ENCODE measurements at places on chromosomes 3 and 15.

GRCh38 chr15:51909584-51909983, 62.0 kb downstream of the LEO1 start:
- no peak for DNase-seq

DNA sequence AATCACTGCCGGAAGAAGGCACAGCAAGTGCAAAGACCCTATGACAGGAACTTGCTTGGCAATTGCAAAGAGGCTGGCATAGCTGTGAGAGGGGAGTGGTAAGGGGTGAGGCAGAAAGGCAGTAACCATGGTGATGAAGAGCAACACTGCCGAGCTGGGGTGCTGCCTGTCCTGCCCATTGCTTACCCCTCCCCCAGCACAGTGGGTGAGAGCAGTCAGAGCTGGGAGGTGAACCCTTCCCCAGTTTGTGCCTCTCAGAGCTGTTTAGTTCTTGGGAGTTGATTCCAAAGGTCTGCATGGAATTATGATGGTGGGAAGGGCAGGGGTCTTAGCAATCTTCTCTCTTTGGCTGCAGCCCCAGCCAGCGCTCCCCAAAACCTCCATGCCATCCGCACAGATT, 8.8 kb downstream of the TYRO3 start:
- DNase-seq = no peak

GRCh38 chr15:48566668-48567067, 78.8 kb downstream of the FBN1 start:
- no peak for DNase-seq

GRCh38 chr15:23642413-23643044, 5.1 kb downstream of the MAGEL2 start:
- no peak for DNase-seq

DNA sequence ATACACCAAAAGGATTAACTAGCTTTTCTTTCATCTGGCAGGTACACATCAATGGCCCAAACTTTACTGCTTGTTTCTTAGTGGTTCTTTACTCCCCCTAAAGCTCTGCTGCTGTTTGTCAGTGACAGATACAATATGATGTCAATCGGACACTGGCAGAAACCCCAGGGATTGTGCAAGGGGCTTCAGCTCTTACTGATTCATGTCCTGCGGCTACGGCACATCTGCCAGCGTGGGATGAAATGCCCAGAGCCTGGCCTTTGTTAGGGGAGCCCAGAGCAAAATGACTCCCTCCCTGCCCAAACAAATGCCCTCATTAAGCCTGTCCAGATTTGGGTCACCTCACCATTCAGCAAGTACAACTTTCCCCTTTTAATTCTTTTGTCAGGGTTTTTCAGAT, 28.3 kb downstream of the SRP14 start:
- DNase-seq = no peak

DNA sequence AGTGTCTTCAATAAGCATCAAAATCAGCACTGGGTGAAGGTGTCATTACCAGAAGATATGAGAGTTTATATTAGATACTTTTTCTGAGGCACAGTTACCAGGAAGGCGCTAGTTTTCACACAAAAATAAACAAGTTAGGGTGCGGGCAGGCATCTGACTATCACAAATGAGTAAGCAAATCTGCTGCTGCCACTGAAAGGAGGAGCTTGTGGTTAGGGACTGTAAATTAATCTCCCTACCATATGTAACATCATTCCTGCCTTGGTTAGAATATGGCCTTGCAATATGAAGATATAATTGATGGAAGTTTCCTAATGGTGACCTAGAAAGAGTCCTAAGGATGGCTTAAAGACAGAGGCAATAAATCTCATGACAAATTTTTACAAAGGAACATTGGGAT, 19.5 kb upstream of the EID1 start:
- DNase-seq = no peak

DNA sequence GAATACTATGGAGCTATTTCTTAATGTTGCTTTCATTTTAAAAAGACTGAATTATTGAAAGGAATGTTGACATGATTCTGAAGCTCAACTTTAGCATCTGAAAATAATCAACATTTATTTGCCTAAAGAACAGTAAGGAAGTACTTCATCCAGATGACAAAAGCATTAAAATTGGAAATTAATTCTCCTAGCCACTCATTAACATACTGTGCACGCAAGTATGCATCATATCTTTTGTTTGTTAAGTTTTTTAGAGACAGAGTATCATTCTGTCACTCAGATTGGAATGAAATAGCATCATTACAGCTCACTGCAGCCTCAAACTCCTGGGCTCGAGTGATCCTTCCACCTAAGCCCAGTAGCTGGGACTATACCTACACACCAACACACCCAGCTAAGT, 632.1 kb upstream of the ALCAM start:
- no peak for DNase-seq

GRCh38 chr3:190514413-190515153, 698 bp downstream of the IL1RAP start:
- no peak for DNase-seq

DNA sequence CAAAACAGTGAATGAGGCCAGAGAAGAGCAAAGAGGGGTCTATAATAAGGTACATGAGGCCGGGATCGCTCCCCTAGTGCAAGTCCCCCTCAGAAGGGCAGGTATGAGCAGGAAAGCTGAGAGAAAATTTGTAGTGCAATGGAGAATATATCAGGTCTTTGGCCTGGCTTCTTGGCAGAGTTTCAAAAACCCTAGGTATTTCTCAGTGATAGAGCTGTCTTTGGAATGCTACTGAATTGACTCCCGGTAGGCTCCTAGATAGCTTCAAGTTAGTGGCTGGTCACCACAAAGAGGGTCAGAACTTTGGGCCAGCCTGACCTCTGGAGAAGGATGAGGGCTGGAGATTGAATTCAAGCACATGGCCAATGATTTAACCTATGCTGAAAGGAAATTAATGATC, 30.6 kb upstream of the OXTR start:
- DNase-seq = no peak

DNA sequence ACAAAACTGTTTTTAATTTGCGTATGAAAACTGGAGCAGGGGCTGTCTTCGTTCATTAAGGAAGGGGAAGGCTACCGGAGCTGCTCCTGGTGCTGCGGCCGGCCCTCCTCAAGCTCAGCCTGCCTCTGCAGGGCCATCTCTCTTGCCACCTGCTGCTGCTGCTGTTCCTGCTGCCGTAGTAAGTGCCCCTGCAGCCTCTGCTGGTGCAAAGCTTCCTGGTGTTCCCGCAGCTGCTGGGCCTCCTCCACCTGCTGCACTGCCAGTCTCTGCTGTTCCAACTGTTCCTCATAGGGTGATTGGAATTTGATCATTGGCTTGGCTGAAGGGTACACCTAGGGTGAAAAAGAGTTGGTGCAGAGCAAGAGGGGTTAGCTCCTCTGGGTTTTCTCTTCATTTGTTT, 66.0 kb downstream of the GOLIM4 start:
- no peak for DNase-seq

GRCh38 chr15:35705884-35706585, 160.1 kb upstream of the DPH6 start:
- no peak for DNase-seq

DNA sequence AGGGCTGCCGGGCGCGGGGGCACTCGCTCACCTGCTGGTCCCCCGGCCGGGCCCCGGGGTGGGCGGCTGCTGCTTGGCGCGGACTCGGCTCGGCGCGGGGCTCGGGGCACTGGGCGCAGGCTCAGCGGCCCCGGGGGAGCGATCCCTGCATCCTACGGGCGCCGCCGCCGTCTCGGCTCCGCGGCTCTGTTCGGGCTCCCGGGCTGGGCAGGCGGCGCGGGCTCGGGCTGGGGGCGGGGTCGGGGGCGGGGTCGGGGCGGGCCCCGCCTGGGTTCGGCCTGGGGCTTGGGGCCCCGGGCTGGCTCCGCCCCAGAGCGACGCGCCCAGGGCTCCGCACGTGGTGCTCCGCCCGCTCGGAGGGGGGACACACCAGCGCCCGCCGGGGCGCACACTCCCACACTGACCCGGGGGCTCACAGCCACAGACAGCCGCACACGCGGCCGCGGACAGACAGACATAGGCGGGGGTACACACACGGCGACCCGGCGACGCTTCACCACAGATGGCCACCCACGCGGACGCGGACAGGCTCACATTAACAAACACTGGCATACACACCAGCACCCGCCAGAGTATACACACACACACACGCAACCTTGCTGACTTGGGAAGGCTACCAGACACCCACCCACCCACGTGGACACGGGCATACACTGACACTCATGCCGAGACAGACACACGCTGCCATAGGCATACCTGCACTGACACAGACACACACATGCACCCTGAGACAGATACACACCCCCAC, at the start of gene SCN5A:
Gene SCN5A, minus strand, starts transcription at position 188 of the 748 bp plus-strand sequence. CDS start 16,380 bp downstream, outside the sequence.
- DNase-seq = no peak

DNA sequence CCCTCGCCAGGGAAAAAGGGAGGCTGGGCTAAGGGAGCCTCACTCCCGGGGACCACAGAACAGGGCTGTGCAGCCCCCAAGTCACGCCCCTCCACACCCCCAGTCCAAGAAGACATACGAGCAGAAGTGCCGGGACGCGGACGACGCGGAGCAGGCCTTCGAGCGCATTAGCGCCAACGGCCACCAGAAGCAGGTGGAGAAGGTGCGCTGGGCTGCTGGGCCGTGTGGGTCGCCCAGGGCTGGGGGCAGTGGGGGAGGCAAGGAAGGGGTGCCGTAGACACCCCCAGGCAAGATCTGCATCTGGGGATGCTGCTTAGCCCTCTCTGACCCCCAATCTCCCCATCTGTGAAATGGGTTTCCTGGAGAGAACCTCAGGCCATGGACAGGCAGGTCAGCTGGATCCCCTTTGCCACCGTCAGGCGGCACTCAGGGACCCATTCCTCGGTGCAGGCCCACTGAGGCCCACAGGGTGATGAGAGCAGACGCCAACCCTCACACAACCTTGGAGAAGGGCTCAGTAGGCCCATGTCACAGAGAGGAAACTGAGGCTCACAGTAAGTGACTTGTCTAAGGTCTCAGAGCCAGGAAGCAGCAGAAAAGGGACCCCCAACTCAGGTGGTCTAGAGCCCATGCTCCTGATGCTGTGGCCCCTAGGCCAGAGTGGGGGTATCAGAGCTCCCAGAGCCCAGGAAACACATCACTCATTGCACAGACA, 33.7 kb downstream of the PSTPIP1 start:
- no peak for DNase-seq

DNA sequence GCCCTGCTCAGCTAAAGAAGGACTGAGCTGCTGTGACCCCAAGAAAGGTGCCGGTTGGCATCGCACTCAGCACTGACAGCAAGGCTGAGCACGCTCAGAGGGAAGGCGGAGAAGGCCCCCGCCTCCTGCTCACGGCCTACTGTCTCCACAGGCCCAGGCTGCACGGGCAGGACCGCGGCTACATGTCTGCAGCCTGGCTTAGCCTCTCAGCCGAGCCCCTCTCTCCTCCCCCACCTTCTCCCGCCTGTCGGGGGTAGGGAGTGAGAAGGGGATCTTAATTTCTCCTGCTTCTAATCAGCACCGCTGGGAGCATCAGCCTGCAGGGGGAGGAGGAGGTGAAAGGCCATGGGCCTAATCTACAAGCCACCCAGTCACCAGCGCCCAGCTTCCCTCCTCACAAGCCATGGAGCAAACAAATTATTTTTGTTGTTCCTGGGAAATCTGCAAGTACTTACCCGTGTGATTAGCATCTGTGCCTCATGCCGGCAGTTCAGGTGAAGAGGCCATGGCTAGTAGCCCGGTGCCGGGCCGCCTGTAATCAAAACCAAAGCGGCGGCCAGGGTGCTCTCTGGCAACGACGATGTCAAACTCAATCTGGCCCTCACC, 68.1 kb downstream of the EPHB3 start:
- DNase-seq = no peak

DNA sequence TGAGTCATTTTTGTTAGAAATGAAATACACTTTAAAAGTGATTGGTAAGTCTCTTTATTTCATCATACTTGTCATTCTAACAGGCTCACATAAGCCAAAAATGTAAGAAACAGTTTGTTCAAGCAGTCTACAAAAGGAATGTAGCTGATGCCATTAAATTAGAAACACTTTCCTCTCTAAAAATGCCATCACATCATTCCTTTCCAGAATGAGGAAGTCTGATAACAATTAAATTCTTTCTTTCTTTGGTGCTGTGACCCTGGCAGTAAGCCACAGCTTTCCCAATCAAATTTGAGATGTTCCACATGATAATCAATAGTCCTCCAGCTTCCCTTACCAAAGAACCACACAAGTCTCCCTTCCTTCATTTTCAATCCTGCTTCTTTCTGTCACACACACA, 9.4 kb upstream of the P2RY1 start:
- no peak for DNase-seq

GRCh38 chr15:81573098-81573746, 199.2 kb upstream of the TMC3 start:
- DNase-seq = no peak

DNA sequence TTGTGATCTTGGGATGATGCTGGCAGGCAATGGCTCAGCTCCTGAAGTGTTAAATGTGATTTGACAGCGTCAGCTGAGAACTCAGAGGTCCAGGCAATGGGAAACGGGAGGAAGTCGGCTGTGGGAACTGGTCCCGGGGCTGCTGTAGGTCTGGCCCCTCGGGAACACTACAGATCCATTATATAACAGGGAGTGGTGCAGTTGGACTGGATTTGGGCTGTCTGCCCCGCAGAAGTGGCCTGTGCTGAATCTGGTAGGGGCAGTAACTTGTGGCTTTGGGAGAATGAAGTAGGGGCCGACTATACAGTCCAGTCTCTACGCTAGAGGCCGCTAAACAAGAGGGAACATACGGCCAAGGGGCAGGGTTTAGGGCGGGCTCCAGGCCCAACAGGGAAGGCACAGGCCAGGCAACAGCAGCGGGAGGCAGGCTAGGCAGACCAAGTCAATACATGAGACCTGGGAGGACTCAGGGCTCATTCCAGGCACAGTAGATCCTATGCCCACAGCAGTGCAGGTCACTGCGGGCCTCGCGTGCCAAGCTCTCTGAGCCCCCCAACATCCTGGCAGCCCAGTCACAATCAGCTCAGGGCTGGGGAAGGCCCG, 20.3 kb upstream of the IL16 start:
- no peak for DNase-seq

- DNase-seq = no peak
Measured at GRCh38 chr3:141127344-141128125, 76.4 kb downstream of the SPSB4 start.

GRCh38 chr3:63473641-63474166, 178.8 kb upstream of the SNTN start:
- DNase-seq = no peak

DNA sequence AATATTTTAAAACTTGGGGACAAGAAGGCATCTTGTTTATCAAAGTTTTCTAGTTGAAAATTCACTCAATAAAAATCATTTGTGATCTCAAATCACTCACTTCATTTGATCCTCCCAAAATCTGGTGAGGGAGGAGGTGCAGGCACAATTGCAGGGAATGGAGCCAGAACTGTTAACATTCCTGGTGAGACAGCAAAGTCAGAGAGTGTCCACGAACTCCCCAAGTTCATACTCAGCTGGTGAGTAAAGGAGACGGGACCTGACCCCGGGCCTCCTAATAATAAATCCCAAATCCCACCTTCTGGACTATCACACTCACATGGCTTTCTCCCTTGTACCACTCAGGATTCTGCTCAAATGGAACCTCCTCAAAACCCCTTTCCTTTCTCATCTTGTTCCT, 252.3 kb upstream of the LRTM1 start:
- DNase-seq = no peak

- no peak for DNase-seq
Measured at GRCh38 chr3:38835939-38836338, 19.9 kb upstream of the SCN10A start.

Data from cortex of kidney (tissue), 1 donor.